Inflammatory macrophage treated with lipopolysaccharide for 1 hour (primary cell): ENCODE measurements at places on chromosomes 12 and 14.

- DNase-seq, result no peak
Observed at GRCh38 chr14:50344116-50344775, 32.1 kb downstream of the DMAC2L start.

DNA sequence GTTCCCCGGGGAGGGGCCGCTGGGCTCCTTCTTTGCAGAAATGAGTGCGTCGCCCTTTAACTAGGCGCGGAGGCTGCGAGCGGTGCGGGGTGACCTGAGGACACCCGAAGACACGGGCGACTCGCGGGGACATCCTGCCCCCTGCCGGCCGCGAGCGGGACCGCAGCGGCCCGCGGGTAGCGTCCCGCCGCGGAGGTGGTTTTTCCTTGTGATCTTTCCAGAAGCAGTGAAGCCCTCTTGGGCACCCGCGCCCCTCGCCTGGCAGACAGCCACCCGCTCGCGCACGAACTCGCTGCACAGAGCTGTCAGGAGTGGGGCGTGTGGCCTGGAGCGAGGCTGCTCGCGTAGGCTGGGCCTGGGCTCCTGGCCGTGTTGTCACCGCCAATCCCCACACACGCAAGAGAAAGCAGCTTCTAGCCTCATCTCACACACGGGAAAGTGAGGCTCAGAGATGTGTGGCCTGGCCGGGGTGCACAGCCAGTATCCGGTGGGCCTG is 67.2 kb downstream of the DIO3 start:
- DNase-seq, result peak; percentile 34

GRCh38 chr12:123859035-123859434 is 96.9 kb downstream of the DNAH10 start:
- no peak for DNase-seq

DNA sequence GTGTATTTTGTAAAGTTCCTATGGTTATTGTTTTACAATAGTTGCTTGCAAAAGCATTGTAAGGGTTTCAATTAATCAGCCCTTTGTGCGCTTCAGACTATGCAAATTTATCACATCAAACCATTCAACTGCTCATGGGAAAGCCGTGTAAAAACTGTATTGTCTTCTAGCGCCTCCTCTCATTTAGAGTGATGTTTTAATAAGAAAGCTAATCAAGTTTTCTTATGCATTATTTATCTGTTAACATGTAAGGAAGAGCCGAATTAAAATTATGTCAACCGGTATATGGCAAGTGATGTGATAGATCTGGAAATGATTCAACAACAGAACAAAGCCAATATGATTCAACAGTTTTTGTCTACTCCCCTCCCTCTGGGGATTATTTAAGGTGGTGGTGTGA is 92.5 kb upstream of the RFX4 start:
- DNase-seq, result no peak

DNA sequence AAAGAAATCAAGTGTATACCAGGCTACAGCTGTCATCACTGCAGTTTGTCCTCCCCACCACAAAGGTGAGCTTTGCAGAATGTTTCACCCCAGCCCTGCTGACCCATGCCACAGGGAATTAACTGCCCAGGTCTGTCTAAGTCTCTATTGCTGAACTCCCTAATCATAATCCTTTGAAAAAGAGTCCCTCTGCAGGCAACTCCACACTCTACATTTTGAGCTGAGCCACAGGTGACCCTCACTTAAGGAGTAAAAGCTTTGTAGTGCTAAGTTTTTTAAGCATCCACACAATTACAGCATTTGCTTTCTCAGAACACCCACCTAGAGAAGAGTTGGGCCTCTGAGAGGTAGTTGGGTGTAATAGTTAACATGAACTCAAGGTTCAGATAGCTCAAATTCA is 90.0 kb downstream of the C12orf50 start:
- no peak for DNase-seq

GRCh38 chr14:53192052-53192760 is 39.1 kb upstream of the DDHD1 start:
- no peak for DNase-seq
